ENCODE measurements at places on chromosomes 16 and 17.
A peak's percentile ranks its signal among the peaks of the same experiment; 100 is the strongest.

GRCh38 chr16:15636392-15636873 lies 6.5 kb downstream of the MARF1 start:
- DNase-seq, result no peak

DNA sequence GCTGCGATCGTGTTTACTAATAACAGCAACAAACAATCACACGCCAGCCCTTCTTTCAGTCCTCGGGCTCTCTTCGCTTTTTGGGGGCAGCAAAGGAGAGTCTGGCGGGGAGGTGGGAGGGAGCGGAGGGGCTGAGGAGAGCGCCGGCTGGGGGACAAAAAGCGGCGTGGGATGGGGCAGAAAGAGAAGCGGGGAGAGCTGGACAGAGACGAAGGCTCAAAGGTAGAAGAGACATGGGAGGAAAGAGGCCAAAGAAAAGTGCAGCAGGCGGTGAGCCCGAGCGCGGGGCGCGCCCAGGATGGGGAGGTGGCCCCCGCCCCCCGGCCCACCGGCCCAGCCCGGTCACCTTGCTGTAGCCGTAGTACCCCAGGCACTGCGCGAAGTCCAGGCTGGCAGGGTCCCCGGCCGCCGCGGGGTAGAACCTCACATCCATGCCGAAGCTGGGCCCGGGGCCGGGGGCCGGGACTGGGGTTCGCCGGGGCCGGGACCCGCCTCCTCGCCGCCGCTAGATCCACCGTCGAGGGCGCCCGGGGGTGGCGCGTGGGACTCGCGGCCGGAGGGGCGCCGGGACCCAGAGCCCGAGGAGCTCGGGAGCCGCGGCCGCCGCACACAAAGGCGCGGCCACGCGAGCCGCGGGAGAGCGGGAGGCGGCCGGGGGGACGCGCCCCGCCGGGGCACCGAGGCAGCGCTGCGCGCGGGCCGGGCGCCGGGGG lies 496 bp downstream of the TOX3 start:
- no peak for DNase-seq

- DNase-seq, result peak; percentile 54
Observed at GRCh38 chr17:76540381-76541300, 797 bp downstream of the PRCD start.

DNA sequence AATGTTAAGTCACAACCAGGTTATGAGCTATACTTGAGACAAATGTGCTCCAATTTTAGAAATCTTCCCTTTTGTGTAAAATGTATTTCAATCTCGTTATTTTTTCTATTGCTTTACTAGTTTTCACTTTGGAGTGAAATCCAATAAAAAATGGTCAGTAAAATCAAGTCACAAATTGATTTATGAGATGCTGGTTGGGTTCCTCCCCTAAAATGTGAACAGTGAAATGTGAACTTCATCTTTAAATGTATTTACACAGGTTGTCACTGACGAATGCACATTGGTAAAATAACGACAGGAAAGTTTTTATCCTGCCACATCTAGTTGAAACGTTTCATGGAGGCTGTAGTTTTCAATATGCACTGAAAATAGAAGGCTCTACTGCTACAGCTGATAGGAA lies 55.5 kb downstream of the COX10 start:
- no peak for DNase-seq

GRCh38 chr16:22674832-22675191 lies 139.2 kb upstream of the HS3ST2 start:
- DNase-seq, result no peak

GRCh38 chr17:40862985-40863733 lies 3.9 kb downstream of the KRT12 start:
- DNase-seq, result no peak

DNA sequence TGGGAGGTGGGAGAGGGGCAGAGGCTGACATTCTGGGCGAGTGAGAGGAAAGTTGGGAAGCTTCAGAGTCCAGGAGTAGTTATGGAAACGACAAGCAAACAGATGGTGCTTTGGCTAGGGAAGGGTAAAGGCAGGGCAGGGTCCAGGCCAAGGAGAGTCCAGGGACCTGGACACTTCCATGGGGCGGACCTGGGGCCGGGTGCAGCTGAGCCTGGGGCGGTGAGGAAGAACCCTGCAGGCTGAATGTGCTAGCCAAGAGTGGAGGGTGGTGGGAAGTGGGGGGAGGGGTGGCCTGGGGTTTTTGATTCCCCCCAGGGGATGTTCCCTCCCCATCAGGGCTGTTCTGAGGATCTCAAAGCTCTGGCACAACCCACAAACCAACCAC lies 2.6 kb downstream of the PPP1R9B start:
- no peak for DNase-seq

- DNase-seq, result no peak
Observed at GRCh38 chr16:25093208-25094061, 18.1 kb upstream of the LCMT1 start.

DNA sequence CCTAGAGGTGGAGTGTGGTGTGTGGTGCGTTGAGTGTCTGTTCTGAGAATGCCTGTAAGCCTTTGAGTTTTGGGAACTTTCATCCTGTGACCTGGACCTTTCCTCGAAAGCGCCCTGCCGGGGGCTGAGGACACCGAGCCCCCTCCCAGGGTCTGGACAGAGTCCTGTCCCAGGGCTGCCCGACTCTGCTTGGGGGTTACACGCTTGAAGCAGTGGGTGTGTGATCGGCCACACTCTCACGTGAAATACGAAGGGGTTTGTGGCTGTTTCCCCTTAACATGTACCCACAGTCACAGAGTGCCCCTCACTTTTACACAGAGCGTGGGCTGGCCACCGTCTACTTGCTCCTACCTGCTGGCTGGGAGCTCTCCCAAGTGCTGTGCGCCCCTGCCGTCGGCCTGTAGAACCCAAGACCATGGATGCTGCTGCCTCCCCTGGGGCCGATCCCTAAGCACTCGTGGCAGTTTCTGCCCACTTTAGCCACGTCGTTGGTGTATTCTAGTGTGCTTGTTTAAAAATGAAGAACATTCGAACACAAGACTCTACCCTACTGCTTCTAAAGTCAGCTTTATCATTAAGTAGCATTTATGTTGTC lies 6.8 kb downstream of the ZNF750 start:
- no peak for DNase-seq

DNA sequence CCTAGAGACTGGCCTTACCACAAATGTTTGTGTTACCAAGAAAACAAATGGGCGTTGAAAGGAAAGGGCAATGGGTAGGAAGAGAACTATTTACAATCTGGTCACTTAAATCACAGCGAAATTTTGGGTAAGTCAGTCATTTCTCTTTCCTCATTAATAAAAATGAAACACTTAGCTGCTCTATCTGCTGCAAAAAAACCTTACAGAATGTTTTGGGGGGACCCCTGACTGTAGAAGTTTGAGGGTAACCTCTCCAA lies 742 bp upstream of the NUTF2 start:
- DNase-seq, result no peak

- no peak for DNase-seq
Observed at GRCh38 chr17:5770441-5771270, 186.3 kb upstream of the NLRP1 start.

GRCh38 chr17:61412860-61413660 lies 13.4 kb downstream of the TBX2 start:
- DNase-seq, result no peak

- no peak for DNase-seq
Observed at GRCh38 chr17:72308744-72309385, 188.0 kb downstream of the SOX9 start.

DNA sequence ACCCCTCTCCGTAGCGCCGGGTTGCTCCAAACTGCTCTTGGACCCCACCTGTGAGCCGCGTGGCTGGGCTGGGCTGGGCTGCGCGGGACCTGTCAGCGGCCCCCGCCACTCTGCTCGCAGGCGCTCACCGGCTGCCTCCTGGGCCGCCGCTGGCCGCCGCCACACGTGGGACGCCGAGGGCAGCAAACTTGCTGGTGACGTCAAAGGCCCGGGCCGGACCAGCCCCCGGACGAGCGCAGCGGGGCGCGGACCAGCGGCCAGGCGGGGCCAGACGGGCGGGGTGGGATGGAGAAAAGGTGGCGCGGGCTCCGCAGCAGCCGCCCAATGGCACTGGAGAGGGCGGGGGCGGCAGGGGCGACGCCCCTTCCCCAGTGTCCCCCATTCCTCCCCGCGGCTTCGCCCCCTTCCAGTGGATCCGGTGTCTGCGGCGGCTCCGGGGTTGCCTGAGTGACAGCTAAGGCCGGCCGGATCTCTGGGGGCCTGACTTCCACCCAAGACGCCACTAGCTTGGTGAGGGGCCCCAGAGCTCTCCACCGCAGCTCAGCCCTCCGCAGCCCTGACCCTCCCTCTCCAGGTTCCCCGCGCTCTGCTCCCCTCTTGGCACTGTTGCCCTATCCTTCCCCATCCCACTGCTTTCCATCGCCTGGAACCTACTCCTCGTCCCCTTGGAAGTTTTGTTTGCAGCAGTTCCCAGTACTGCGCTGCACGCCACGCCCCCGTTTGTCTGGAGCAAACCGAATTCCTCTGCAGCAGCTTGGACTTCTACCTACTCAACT lies at the start of gene HS3ST3A1:
HS3ST3A1 (minus strand) TSS at position 154 of the 776 bp plus-strand sequence. CDS start 800 bp downstream, outside the sequence.
- peak; percentile 8 for DNase-seq

DNA sequence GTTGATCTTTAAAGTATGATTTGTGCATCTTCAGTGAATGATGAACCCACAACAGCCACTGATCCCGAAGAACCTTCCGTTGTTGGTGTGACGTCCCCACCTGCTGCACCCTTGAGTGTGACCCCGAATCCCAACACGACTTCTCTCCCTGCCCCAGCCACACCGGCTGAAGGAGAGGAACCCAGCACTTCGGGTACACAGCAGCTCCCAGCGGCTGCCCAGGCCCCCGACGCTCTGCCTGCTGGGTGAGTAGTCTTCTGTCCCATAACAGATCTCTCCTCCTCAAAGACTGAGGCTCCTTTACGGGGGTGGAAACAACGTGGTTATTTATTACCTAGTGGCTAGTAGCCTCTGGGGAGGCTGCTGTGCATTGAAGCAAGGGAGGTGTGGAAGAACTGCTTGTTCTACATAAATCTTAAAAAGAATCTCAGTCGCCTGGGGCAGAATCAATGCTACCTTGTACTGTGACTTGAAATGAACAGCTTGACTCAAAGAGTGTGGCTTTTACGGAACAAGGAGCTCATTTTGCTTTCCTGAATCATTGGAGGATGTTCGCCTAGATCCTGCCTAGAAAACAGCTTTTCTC lies 63.0 kb upstream of the CLEC18A start:
- no peak for DNase-seq

- DNase-seq, result no peak
Observed at GRCh38 chr17:66466840-66467367, 164.5 kb downstream of the PRKCA start.

GRCh38 chr16:71775949-71776348 lies 32.7 kb downstream of the AP1G1 start:
- DNase-seq, result no peak

DNA sequence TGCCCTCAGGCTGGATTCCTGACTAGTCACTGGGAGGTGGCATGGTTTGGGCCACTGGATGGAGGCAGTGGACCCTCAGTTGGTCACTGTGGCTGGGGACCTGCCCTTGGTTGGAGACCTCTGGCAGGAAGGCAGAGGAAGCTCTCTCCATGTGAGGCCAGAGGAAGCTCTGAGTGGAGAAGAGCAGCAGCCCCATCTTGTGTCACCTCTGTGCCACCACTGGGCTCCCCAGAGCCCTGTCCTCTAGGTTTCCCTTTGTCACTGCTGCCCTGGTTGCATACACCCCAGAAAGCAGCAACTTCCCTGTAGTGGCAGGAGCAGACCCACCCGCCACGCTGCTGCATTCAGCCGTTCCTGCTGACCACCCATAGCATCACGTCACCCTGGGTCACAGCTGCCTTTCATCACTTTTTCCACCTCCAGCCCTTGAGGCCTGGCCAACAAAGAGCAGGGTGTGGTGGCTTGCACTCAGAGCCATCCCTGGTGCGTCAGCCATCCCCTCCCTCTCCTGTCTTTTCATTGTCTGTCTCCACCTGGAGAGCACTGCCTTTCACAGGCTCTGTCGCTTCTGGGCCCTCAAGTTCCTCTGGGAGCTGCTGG lies 11.9 kb downstream of the CTRL start:
- DNase-seq, result no peak

- DNase-seq, result no peak
Observed at GRCh38 chr16:64617836-64618476, 503.9 kb downstream of the CDH11 start.

GRCh38 chr17:72646176-72646575 lies 446.3 kb downstream of the SLC39A11 start:
- DNase-seq, result no peak

DNA sequence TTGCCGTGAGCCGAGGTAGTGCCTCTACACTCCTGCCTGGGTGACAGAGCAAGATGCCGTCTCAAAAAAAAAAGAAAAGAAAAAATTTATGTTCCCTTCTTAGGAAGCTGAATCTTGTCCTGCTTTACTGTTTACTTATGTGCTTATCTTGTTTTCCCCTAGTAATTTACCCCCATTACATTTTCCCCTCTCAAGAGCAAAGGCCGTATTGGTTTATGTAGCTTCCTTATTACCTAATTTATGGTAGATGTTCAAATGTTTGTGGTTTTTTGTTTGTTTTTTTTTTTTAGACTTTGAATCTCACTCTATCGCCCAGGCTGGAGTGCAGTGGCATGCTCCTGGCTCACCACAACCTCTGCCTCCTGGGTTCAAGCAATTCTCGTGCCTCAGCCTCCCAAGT lies 10.3 kb upstream of the SLC52A1 start:
- DNase-seq, result no peak

GRCh38 chr16:21610006-21610544 lies 10.7 kb downstream of the METTL9 start:
- DNase-seq, result no peak

DNA sequence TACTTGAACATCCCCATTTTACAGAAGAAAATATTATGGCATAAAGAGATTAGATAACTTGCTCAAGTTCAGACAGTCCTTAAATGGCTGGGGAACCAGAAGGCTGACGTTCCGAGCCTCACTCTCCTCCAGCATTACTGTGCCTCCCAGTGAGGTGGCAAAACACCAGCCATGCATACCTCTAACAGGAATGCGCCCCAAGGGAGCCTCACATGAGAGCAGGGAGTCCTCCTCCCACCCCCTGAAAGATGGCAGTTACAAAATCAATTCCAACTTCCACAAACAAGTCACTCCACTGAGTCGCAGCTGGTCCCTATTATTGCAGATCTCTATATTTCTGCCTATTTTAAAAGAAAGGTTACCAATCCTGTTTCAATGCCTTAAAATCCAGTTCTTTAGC lies 55.5 kb downstream of the ANKFY1 start:
- no peak for DNase-seq

GRCh38 chr17:82377924-82378740 lies 6.6 kb downstream of the UTS2R start:
- no peak for DNase-seq

- no peak for DNase-seq
Observed at GRCh38 chr17:36899250-36900159, 37.8 kb upstream of the LHX1 start.

- no peak for DNase-seq
Observed at GRCh38 chr16:75062135-75062975, 54.2 kb downstream of the LDHD start.

All from GM12892 (cell line).